CD4-positive, alpha-beta T cell treated with Interleukin-6 at 100 ng/mL for 8 hours (primary cell): ENCODE measurements at places on chromosomes 5 and 9.

- no peak for DNase-seq
Measured at GRCh38 chr5:5304361-5305020, 118.0 kb upstream of the ICE1 start.

DNA sequence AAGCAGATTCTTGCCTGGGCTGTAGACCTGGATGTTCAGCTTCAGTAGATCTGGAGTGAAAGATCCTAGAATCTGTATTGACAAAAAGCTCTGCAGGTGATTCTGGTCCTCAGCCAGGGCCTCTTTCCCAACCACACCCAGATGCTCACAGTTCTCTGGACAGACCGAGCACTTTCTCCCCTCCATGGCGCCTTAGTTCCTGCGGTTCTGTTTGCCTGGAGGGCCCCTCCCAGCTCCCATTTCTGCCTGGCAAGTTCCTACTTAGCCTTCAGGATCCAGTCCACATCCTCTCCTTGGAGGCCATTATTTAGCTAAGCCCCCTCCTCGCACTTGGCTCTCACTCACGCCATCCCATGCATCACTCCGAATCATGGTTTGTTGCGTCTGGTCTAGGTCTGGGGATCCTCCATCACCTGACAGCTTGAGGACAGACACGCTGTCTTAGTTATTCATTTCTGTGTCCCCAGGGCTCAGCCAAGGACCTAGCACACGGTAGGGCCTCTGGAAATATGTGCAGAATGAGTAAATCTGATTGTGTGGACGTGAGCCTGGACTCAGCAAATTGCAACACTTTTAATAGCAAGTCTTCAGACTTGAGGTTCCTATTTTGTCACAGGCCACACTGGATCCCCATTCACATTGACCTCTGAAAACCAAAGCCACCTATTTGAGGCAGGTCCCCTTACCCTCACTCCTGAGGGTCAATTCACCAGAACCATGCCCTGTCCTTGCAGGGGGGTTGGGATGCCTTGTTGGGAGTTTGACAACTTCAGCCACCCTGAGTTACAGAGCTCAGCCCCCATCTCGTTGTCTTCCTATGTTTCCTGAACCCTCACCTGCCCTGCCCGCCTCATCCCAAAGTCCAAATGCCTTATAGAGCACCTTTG lies 50.7 kb downstream of the COL15A1 start:
- no peak for DNase-seq

- no peak for DNase-seq
Measured at GRCh38 chr5:151592855-151593408, 1.8 kb upstream of the FAT2 start.

- peak; percentile 45 for DNase-seq
Measured at GRCh38 chr9:93096131-93096802, at the start of gene CARD19. CARD19 (plus strand) TSS chr9:93096217; CDS start chr9:93096346, 129 bp downstream.

DNA sequence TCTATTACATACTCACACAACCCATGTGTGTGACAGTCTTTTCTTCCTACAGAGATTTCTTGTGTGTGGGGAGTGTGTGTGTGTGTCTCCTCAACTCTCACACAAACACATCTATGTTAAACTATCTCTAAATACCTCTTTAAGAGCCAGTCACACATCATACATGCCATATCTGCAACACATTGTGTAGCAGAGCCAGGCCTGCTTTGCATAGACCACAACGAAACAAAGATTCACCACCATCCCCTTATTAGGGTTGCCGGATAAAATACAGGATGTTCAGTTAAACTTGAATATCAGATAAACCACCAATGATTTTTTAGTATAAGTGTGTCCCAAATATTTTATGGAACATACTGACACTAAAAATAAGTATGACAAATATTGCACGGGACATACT lies 2.3 kb downstream of the FAM170A start:
- DNase-seq: no peak

- no peak for DNase-seq
Measured at GRCh38 chr9:122179690-122180074, 20.0 kb downstream of the MORN5 start.

DNA sequence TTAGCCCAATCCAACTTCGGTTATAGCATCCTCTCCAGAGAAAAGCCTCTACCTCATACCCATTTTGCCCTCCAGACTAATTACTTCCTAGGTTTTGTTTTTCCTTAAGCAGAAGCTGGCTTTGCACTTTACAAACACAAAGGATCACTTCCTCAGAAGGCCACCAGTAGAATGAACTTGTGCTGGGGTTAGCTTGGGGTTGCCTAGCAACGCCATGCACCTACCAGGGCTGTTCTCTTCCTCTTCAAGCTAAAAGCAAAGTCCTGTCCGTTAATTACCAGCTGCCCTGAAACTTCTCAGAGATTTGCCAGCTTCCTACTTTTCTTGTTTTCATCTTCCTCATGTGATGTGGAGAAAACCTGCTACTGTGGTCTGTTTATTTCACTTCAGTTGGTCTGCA lies 132.0 kb upstream of the WWC1 start:
- DNase-seq: no peak

GRCh38 chr9:93306081-93306480 lies 122.1 kb downstream of the WNK2 start:
- no peak for DNase-seq

DNA sequence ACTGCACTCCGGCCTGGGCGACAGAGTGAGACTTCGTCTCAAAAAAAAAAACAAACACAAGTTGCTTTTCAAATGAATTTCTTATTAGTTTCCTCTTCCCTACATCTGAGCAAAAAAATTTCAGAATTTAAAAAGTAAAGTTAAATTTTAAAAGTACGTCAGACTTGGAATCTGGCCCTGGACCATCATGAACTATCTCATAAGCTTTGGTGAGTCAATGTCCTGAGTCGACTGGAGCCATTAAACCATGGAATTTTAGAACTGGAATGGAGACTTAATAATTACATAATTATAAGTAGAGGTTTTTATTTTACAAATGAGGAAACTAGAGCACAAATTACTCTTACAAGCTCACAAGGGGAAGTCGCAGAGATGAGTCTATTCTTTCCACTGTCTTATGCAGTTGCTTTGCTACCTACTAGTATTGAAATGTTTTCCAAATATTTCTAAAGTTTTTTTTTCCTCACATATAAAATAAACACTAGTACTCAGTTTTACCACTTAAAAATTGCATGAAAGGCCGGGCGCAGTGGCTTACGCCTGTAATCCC lies 98.0 kb upstream of the ZNF608 start:
- no peak for DNase-seq

- DNase-seq: no peak
Measured at GRCh38 chr5:143793249-143793648, 18.7 kb upstream of the HMHB1 start.

GRCh38 chr5:179852993-179853547 lies 5.5 kb downstream of the MRNIP start:
- no peak for DNase-seq

GRCh38 chr9:123438321-123438720 lies 82.3 kb downstream of the CRB2 start:
- DNase-seq: no peak

- no peak for DNase-seq
Measured at GRCh38 chr5:111532886-111533582, 20.7 kb upstream of the STARD4 start.

DNA sequence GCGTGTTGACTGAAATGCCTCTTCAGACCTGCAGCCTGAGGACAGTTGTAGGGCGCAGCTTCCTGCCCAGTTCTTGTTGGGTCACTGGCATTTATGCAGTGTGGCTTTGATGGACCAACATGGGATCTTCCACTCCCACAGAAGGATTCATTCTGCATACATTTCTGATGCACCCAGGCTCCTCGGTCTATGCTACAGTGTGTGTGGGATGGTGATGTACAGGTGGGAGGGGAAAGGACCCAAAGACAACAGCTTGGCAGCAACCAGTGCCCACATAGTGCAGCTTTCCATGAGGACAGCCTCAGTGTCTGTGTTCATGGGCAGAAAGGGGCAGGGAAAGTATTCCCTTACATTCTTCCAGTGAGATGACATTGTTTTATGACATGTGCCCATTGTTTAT lies 237.9 kb downstream of the ARHGEF28 start:
- no peak for DNase-seq

DNA sequence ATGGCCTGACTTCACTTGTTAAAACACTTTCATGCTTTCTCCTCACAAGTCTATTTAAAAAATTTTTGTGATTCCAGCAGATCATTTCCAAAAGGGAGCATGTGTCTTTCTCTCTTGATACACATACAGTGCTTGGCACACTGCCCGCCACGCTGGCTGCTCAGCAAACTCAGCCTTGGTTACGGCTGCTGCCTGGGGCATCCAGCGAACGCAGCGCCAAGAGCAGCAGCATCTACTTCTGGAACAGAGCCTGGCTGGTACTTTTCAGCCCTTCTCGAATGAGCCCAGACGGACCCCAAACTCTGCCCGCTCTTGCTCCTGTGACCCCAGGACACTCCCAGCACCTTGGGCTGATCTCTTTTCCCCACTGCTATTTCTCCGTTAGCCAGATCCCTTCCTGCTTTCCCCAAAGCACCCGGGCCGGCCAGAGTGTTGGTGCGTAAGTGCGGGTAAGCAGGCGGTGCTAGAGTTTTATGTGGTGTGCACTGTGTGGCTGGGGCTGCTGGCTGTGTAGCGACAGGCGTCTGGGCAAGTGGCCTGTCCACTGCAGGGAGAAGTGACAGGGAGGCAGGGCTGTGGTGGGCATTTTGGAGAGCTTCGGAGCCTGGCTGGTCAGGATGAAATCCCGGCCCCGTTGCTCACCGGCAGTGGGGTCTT lies 73.2 kb downstream of the SH3PXD2B start:
- no peak for DNase-seq

DNA sequence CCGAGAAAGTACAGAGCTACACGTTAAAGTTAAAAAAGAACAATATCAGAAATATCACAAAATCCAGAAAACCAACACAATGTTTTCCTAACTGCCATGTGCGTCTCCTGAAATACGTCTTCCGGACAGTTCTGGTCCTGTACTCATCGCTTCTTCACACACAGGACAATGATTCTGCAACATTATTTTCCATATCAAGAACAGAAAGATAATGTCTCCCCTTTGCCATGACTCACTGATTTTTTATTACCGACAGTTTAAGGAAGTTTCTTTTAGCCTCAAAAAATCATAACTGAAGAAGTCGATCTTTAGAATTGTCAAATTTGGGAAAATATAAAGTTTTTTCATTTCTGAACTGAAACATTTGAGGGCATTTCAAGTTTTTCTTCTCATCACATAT lies 2.5 kb downstream of the TBC1D9B start:
- DNase-seq: no peak

DNA sequence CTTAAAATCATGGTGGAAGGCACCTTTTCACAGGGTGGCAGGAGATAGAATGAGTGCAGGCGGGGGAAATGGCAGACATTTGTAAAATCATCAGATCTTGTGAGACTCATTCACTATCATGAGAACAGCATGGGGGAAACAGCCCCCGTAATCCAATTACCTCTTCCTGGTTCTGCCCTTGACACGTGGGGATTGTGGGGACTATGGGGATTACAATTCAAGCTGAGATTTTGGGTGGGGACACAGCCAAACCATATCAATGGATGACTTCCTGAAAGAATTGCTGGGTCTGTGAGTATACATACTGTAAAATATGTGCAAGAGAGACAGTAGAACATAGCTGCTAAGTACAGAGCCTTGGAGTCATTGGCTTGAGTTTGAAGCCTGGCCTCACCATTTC lies 47.0 kb downstream of the KIAA1958 start:
- no peak for DNase-seq

DNA sequence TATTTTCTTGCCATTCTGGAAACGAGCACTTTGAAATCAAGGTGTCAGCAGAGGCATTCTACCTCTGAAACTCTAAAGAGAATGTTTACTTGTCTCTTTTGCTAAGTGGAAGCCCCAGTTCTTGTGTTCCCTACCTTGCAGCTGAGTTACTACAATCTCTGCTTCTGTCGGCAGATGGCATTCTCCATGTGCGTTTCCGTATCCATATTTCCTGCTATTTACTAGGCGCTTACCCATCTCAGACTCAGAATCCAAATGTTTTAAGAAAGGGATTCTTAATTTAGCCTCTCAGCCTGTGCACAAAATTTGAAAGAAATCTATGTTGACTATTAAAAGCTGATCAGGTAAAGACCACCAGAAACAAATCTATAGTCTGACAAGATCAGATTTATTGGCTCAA lies 221.3 kb upstream of the FTMT start:
- no peak for DNase-seq

DNA sequence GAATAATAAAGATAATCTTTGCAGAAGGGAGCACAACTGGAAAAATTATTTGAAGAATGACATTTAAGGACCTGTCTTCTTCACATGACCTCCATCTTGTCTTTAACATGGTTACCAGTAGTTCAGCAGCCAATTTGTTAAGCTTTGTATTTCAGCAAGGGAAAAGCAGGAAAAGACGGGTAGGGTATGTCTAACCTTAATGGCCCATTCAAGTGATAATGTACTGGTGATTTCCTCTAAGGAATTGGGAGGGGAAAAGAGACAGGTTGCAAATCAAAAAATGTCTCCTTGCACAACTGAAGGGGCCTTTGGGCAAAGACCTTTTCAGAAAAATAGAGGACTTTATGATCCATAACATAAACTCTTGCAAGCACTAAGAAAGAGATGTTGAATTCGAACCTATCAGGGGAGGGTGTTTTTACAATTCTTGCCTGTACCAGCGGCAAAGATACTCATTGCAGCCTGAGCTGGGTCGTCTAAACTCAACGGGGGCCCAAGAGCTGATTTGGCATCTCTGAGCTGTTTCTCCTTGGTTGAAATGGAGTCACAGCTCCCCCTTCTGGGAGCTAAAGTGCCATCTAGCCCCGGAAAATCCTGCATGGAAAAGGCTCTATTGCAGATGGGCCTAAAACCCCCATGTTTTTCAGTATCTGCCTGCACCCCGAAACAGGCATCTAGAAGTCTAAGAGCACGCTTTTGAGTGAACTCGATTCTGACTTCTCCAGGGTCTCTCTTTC lies 3.8 kb downstream of the BRINP1 start:
- no peak for DNase-seq

- DNase-seq: no peak
Measured at GRCh38 chr5:132797651-132798050, 15.5 kb upstream of the SOWAHA start.

DNA sequence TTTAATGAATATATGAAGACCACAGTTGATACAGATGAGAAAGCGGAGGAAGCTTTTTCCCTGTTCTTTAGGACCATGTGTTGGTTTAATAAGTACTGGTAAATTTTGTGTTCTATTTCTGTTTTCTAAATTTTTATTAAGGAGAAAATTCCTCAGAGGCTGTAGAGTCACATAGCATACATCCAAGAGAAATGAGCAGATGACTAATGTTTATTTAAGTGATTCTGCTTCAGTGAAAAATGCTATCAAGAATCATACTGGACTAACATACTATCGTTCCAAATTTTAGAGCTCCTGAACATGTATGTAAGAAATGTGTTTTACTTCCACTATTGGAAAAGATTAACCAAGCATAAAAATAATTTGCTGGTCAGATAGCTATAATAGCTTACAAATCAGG lies 115.0 kb downstream of the KIAA1958 start:
- no peak for DNase-seq

GRCh38 chr9:115191667-115192066 lies 73.7 kb upstream of the TNC start:
- DNase-seq: no peak

- peak; percentile 58 for DNase-seq
Measured at GRCh38 chr9:136538599-136539426, 7.0 kb downstream of the NOTCH1 start.

DNA sequence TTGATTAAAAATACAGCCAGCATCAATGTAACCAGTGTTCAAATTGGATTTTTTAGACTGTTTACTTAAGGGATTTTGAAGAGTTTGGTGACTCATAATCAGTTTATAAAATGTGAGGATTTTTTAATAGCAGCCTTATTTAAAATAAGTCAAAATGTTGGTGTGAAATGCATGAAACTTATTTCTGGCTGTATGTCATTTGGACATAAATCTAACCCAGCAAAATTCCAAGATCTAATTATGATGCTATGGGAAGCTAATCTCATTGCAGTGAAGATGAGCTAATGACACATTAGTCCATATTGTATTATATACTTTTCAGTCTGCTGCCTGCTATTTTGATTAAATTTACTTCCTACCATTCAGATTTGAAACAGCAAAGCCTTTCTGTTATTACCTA lies 140.3 kb downstream of the AOPEP start:
- no peak for DNase-seq
